Esophagus squamous epithelium (tissue), 5 donors: ENCODE measurements at places on chromosomes 4 and X. TPM values are rescaled to one million over a fixed set of nuclear protein-coding genes. Genes with fewer than 3 reads are reported as not detected.

DNA sequence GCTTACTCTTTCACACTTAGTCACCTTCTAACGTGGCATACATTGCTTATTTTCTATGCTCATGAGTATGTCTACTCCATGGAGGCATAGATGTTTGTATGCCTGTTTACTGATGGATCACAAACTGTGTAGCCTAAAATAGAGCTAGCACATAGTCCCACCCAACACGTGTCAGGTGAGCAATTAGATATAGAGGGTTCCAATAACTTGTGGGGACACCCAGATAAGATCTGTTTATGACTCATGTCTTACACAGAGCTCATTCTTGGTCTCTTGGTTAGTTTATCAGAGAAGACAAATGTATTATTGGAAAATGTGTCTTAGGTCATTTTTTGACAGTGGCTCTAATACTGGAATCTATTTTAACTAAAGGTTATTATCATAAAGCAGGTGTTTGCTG lies 6.8 kb downstream of the ZFP42 start:
- DNase-seq, result no peak

- no peak for DNase-seq
Observed at GRCh38 chr4:20487852-20488251, 212.4 kb upstream of the PACRGL start.

- DNase-seq, result no peak
Observed at GRCh38 chr4:186920483-186920882, 196.8 kb upstream of the FAT1 start.

DNA sequence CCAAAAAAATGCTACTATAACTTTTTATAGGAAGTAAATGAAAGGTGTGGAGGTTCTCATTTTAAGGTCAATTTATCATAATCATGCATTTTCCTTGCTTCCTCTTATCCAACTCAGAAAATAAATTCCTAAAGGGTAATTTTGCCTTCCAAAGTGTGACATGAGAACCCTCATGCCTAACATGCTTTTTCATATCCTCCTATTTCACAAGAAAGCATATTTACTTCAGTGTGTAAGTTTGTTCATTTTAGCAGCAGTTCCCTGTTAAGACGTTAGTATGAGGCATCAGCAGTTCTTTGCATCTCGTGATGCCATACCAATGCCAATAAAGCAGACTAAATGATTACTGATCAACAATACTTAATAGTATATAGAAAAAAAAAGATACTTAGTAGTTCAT lies 18.4 kb downstream of the WDFY3 start:
- DNase-seq, result no peak

OTC gene
- total RNA-seq, result 0.15 TPM

TBC1D9 gene
- total RNA-seq, result 21.0 TPM

GYPE gene
- not detected for total RNA-seq

PRR32 gene
- total RNA-seq, result not detected

SHROOM4 gene
- total RNA-seq, result 2.7 TPM
